Effector CD4-positive, alpha-beta T cell (primary cell): ENCODE measurements at places on chromosomes 2 and 18.

GRCh38 chr2:196277002-196277401 is 105.6 kb upstream of the STK17B start:
- no peak for DNase-seq

- no peak for DNase-seq
These were observed at the start of gene PRSS56 for GRCh38 chr2:232519581-232520438. TSS of gene PRSS56 (plus strand) at chr2:232520388. CDS start at chr2:232520599, 211 bp downstream.

GRCh38 chr18:8194431-8194830 is 414.8 kb upstream of the RAB12 start:
- DNase-seq: no peak

DNA sequence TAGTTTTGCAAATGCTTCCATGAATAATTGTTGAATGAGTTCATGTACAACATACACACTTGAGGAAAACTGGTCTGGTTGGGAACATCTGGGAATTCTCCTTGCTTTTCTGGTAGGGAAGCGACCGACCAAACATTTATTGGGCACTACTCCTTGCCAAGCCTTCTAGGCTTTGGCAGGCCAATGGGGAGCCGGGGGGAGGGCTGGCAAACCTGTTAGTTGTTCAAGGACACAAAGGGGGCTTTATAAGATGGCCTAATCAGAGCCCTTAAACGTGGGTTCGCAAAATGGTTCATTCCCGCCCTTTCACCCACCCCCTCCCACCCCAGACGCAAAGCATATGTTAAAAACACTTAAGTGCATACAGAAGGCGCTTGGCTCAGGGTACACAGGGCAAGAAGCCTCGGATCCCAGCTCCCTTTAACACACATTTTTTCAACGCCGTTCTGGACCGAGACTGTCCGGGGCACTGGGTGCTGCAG is 844 bp upstream of the VSNL1 start:
- DNase-seq: no peak

DNA sequence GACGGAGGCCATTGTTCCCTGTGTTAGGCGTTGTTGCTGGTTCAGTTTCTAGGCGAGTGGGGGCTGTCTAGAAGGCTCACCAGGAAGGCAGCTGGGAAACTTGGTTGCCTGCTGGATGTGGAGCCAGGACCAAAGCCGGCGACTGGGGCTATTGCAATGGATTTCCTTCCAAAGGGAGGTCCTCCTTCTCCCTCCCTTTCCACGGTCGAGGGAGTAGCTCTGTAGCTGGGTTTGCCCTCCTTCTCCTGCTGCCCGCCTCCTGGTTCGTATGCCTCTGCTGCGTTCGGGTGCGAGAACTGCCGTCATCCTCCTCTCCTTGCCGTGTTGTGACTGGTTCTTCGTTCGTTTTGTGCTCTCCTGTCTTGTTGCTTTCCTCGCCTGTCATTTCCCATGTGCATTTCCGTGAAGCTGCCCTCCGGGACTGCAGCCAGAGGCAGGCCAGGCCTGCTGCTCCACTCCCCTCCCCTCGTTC is 203.4 kb downstream of the NEDD4L start:
- no peak for DNase-seq

GRCh38 chr2:180947208-180947689 is 33.2 kb upstream of the UBE2E3 start:
- no peak for DNase-seq

DNA sequence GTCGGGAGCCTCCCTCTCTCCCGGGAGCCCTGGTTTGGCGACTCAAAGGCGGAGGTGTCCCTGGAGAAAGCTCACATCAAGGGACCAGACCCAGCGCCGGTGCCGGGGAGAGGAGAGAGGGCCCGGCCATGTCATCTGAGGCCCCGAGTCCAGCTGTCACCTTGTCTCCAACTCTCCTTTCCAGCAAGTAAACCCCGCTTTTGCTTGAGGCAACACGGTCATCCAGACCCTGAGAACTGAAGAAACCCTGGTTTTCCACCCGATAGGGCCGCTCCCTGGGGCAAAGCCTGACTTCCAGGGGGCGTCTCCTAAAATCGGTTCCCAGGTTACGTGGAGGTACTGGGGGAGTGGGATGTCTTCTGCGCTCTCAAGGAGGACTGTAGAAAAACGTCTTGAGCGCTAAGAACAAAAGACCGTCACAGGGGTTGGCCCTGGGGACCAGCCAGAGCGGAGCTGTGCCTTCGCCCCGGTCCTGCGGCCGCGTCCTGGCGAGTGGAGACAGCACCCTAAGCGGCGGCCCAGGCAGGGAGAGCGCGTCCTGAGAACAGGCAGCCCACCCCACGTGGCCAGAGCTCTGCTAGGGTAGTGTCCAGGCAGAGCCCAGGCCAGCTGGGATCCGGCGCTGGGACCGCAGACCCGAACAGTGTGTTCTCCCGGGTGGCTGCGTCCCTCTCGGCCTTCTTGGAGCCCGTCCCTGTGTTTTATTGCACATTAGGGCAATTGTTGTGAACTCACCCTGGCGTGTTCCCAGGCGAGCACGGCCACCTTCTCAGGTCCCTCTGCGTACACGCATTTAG is 55.7 kb downstream of the TMEM18 start:
- no peak for DNase-seq

DNA sequence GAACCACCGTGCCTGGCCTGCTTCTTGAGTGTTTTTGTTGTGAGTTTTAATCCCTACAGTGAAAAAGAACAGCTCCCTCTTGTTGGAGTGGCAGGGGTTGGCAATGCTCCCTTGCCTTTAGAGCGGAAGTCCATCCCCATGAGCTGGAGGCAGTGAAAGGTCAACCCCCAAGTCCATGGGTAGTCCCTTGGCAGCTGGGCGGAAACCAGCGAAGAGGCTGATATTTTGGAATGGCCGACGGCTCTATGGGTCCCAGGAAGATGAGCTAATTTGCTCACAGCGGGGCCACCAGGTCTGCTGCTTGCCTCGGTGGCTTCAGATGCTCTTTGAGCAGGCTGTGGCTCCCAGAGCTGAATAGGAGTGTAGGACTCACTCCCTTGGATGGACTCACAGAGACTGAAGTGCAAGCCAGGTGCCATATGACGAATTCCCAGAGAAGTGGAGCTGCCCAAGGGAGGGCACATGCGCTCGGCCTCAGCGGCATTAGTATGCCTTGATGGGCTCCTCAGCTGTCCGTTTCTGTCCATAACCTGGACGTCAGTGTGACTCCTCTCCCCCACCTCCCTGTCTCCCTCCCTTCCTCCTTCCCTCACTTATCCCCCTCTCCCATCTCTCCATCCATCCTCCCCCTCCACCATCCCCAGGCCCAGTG is 25.4 kb upstream of the RHOB start:
- DNase-seq: no peak

- no peak for DNase-seq
These were observed 50.7 kb upstream of the ARL5A start for GRCh38 chr2:151878655-151879563.

- no peak for DNase-seq
These were observed 2.9 kb downstream of the TBR1 start for GRCh38 chr2:161418715-161419637.

GRCh38 chr2:36433311-36434217 is 78.0 kb downstream of the CRIM1 start:
- no peak for DNase-seq

GRCh38 chr18:45664824-45665763 is 49.8 kb downstream of the SLC14A2 start:
- DNase-seq: peak; percentile 50

DNA sequence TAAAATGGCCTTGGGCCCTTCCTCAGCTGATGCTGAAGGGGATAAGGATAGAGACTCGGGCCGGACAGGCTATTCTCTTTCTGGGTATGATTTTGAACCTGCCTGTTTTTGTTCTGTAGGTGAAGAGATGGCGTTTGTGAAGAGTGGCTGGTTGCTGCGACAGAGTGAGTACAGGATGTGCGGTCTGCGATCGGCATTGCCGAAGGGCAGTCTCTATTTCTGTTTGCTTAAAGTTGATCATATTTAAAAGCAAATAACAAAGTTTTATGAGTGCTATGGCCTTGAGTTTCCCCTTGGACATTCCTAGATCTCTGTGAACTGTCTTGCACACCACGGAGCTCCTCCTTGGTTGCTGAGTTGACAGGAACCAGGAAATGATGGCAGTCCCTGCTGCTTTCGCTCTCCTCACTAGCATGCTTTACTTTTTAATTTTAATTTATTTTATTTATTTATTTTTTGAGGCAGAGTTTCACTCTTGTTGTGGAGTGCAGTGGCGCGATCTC is 15.7 kb downstream of the PLEKHB2 start:
- no peak for DNase-seq

GRCh38 chr2:191811807-191812602 is 34.9 kb downstream of the CAVIN2 start:
- DNase-seq: no peak

- DNase-seq: no peak
These were observed 59.3 kb downstream of the MYL12B start for GRCh38 chr18:3321133-3321812.

DNA sequence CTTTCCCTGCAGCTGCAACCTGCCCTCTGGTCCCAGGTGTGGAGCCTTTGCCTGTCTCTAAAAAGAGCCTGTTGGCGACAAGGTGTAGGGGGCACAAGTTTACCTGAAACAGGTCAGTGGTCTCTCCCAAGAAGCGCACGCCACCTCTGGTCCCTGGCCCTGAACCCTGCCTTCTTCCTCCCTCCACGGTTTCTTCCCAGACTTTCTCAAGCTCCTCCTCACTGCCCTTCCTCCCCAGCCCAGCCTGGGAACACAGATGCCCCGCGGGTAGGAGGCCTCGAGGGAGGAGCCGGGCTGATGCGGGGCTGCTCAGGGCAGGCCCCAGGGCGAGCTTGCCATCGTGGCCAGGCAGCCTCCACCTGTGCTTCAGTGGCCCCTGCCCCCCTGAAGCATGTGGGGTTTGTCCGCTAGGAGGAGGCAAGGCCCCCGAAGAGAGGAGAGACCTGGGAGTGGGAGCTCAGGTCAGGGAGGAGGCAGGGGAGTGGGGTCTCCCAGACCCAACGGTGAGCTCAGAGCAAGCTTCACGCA is 89.5 kb downstream of the SMAD7 start:
- no peak for DNase-seq

DNA sequence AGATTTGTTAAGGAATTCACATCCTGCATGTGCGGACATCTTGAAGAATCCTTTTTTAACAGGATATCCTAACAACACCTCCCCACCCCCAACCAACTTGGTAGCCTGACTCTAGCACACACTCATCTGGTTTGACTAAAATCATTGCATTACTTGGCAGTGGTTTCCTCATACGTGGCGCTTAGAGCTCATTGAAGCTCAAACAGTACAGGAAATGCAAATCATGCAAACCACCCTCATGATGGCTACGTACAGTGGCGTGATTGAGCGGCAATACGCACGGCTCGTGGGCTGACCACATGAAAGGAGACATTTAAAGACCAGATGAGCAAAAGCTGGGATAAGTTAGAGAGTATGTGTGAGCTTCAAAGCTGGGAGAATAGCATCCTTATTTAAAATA is 336.2 kb downstream of the ZEB2 start:
- peak; percentile 63 for DNase-seq

DNA sequence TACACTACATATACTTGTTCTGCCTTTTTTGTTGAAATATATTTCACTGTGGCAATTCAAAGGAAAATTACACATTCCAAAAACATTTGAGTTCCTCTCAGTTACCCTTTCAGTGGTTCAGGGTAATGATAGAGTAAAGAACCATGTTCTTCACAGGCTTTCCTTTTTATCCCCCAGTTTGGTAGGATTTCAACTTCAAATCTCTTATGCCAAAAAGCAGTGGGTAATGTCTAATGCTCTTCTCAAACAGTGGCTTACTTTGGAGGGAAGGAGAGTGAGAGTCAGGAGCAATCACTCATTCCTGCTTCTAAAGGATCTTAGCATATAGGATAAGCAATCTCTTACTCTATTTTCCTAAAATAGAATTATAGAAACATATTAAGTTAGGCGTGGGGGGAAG is 290.6 kb downstream of the ZEB2 start:
- DNase-seq: no peak

DNA sequence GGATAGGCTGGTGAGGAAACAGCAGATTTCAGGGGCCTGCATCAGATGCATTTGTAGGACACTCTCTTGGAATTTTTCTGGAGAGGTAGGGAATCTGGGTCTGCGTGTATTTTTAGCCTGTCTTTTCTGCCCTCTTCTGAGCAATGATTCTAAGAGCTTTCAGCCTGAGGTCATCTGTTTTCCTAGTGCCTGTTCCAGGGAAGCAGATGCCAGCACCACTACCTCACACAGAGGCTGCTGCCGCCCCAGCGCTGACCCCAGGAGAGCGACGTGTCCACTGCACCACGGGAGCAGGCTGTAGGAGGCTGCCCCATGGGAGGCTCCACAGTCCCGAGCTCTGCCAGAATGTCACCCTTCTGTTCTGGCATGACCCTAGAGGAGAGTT is 316.5 kb downstream of the CYP26B1 start:
- DNase-seq: no peak

- no peak for DNase-seq
These were observed 162.0 kb downstream of the LTBP1 start for GRCh38 chr2:33108483-33109443.

- DNase-seq: no peak
These were observed 164.1 kb downstream of the GREB1L start for GRCh38 chr18:21406116-21406515.

- DNase-seq: no peak
These were observed 401.2 kb downstream of the PTH2R start for GRCh38 chr2:208807756-208808155.

DNA sequence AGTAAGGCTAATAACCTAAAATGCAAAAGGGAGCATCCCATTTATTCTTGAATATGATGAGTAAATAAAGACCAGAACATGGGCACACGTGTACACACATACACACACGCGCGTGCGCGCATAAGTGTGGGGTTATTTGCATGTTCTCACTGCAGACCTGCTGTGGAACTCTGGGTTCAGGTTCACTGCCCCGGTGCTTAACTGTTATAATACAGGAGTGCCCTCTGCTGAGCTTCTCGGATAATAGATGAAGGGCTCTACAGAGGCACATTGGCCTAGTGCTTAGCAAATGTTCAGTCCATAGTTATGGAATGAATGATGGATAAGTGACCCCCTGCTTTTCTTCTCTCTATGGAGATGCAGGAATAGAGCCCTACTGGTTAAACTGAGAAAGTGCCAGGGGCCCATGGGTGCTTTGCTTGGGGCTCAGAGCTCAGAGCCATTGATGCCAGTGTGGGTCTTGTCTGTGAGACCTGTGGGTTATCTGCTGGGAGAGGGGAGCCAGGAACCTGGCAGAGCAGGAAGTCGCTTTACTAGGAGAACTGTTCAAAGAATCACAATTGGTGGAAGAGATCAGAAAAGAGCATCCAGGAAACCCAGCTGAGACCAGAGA is 3.6 kb upstream of the ARL4C start:
- peak; percentile 61 for DNase-seq

DNA sequence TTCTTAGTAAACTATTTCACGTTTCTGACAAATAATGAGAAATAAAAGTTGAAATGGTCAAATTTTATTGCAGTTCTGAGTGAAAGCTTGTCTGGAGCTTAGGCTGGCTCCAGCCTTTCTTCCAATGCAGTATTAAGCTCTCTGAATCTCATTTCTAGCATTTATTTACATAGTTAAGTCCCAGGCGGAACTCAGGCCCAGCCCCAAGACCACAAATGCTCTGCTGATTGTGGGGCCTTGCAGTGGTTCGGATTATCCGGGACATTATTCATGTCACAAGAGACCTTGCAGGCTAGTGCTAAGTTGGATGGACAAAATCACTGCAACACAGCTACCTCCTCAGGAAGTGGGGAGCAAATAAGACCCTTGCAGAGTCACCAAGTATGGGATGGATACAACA is 2009.3 kb upstream of the CELF4 start:
- no peak for DNase-seq
